ENCODE measurements at places on chromosomes 6 and 20.

DNA sequence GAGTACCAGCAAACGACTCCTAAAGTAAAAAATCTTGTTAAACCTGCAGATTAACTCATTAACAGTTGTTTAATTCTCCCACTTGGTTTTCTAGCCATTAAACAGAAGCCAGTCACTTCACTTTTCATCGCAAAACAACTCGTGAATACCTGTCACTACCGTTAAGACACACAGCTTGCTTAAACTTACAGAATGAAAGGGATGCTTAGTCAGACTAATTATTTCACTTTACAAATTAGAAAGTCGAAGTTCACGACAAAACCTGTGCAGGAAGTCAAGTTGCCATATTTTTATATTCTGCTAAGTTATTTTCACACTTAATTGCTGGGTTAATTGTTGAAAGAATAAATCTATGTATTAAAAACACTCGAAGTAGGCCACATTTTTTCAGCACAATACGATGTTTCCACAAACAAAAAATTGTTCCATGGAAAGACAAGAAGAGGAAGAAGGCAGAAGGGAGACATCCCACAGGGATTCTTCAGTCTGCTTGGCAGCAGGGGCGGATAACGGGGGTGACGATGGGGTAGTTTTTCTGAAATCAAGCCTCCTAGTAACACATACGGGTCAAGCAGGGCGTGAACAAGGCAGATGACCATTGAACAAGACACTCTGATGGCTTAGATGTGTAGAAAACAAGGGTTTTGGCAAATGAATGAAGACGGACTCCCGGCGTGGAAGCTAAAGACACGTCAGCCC, 933 bp downstream of the SSR1 start:
- DNase-seq = peak; percentile 26

DNA sequence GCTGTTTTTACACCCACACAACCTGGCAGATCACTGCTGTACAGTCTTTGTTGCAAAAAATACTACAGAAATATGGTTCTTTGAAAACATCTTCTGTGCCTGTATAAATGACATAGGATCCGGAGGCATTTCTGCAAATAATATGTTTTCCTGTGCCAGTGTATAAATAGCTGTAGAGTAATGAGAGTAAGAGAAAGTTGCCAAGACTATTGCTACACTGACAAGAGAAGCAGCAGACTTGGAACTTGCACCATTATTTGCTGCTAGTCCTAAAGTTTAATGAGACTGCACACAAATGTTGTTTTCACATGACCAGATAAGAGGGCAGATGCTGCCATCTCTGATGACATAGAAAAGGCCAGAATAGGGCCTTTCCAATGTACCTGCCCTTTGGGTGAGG, 50.0 kb upstream of the DTNBP1 start:
- DNase-seq = no peak

DNA sequence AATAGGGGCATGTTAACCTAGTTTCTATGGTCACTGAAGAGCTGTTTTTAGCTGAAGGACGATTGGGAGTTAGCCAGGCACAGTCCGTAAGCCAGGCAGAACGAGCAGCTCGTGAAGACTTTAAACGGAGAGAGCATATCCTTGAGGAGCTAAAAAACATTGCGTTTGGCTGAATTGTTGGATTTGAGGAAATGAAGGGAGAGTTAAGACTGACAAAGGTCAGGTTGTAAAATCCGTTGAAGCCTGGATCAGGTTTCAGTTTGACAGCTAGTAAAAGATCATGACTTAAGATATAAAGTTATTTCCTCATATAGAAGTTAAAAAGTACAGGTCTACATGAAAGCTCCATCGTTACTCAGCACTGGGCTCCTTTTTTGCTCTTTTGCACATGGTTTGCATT, 2.8 kb downstream of the DBNDD2 start:
- no peak for DNase-seq

DNA sequence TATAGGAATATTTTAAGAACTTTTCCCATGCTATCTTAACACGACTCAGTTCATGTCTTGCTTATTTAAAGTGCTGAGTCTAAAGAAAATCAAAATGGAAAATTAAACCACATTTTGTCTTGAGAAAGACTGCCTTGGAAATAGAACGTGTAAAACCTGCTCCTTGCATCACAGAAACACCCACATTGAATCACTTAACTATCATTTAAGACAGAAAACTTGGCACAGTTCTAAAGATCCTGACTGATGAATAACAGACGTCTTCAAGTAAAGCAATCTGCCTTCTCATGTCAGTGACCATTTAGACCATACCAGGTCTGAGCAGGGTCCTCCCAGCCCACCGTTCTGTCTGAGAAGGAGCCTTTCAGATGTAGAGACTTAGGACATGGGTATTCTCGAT, 7.4 kb downstream of the PERP start:
- no peak for DNase-seq

- no peak for DNase-seq
Observed at GRCh38 chr6:14802514-14803160, 443.2 kb upstream of the JARID2 start.

GRCh38 chr20:53960579-53961272, 109.7 kb downstream of the BCAS1 start:
- no peak for DNase-seq

GRCh38 chr6:30154709-30155519, 6.1 kb downstream of the TRIM10 start:
- DNase-seq = no peak

DNA sequence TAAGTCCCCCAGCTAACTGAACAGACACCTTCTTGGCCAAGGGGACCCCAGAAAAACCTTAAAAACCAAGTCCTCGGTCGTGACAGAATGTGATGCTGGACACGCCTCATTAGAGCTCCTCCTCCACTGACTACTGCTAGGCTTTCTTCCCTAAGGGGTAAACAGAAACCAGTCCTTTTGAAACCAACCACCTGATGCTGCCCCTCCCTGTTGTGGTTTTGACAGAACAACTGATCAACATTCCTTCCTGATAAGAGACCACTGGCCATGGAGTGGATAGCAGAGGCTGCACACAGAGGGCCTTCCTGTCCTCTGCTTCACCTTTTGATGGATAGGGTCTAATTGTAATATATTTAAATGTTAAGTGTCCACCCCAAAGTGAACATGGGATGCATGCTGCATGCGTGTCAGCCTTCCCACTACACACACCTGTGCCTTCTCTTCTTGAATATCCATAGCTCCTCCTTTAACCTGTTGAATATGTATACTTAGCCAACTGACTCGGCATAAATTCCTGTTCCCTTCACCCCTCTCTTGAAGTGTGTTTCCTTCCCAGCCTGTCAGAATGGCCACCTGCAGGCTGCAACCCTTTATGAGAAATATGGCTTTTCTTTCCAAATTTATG, 27.9 kb upstream of the SLC2A12 start:
- no peak for DNase-seq

- DNase-seq = no peak
Observed at GRCh38 chr20:60345106-60345505, 386.9 kb downstream of the CDH26 start.

DNA sequence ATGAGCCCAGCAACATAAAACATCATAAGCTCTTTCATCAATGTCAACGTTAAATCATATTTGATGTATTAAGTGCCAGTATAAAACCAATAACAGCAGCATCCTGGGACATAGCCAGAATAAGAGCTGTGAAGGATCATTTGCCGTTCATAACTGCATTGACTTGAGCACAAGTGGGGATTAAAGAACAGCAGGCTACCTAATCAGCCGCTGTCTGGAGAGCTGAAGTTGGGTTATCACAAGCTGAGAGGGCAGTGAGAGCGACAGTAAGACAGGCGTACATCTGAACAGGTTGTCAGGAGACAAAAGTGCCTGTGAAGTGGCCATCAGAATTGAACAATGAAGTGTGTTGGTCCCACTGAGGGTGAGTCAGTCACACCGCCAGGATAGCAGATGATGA, 269.6 kb downstream of the GRIK2 start:
- DNase-seq = no peak

DNA sequence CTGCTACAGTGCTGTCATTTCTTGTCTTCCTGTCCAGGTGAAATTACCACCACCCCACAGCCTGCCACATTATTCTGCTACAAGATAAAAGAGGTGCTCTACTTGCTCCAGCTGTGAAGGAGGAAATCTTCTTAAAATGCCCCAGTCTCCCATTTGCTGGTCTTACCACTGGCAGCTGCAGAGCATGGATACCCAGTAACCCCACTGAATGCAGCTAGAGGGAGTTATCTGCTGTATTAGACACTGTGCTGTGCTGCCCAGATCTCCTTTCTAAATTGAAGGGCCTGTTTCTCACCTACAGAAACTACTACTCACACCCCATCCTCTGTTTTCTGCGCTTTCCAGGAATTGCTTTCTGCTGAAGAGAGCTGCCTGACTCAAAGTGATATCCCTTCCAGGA, 517.8 kb downstream of the PKHD1 start:
- no peak for DNase-seq

GRCh38 chr6:21438986-21439352, 154.6 kb upstream of the SOX4 start:
- DNase-seq = peak; percentile 9

GRCh38 chr6:44316481-44316880, 3.3 kb upstream of the AARS2 start:
- DNase-seq = no peak

- DNase-seq = no peak
Observed at GRCh38 chr20:35941620-35942019, 12.7 kb downstream of the SCAND1 start.

DNA sequence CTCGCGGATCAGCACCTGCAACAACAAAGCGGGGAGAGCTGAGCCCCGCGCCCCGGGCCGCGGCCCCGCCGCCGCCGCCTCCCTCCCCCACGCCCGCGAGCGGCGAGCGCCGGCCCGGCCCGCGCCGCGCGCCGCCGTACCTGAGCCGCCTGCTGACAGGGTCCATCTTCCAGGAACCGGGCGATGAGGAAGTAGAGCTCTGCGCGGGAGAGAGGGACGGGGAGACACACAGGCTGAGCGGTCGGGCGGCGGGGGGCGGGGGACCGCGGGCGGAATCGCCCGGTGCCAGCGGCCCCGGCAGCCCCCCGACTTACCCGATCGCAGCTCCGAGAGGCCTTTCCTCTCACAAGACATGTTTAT, 359 bp downstream of the PHIP start:
- no peak for DNase-seq

- DNase-seq = no peak
Observed at GRCh38 chr6:75275067-75275466, 9.5 kb downstream of the TMEM30A start.

GRCh38 chr20:35199740-35200139, 26.8 kb upstream of the MMP24 start:
- no peak for DNase-seq

DNA sequence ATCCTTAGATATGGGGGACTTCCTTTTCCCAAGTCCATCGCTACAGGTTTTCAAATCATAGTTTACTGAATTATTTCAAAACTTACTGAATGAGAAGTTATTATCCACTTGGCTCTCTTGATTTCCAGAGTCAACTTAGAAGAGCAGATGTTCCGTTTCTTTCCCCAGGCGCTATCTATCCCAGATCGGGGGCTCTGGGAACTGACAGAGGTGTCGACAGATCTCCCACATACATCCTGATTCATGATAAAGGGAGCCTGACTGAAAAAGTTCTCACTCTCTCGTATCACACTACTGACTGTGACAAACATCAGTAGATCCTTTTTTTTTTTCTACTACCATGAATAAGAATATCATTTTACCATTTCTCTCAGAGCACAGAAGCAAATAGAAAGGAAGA, 654.8 kb downstream of the RNF144B start:
- DNase-seq = no peak

DNA sequence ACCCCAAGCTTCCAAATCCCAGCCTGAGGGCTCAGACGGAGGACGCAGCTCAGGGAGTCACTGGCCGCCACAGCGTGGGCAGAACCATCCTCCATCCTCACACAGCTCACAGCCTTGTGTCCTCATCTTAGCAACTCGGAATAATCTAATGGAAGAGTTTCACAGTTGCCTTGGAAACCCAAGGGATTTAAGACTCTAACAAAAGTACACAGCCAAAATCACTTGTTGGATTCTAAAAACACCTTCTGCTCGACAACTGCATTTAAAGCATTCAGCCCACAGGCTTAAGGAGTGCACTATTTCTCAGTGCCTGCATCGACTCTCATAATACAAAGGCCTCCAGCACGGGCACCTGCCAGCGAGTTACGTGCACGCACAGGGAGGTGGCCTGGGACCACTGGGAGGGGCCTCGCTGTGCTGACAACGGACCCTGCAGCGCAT, 45.4 kb downstream of the ZBTB46 start:
- no peak for DNase-seq

GRCh38 chr6:44036699-44037101, 90.6 kb downstream of the MRPL14 start:
- no peak for DNase-seq

DNA sequence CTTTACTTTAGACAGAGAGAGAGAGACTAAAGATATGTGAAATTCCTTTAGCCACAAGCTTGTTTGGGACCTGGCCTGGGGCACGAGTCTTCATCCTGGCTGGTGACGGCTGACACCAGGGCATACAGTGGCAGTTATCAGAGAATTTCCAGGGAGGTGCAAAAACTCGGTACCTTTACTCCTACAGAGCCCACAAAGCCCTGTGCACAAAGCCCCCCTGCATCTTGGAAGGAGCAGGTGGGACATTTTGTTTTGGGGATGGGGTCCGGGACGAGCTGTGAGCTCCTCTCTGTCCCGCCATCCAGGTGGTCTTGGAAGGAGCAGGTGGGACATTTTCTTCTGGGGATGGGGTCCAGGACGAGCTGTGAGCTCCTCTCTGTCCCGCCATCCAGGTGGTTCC, 28.9 kb downstream of the RPP40 start:
- no peak for DNase-seq

GRCh38 chr6:70852667-70853246, 104.1 kb downstream of the B3GAT2 start:
- DNase-seq = no peak

GRCh38 chr6:21200134-21200870, 393.2 kb upstream of the SOX4 start:
- DNase-seq = no peak

GRCh38 chr20:15584507-15584906, 988.7 kb downstream of the KIF16B start:
- DNase-seq = no peak

GRCh38 chr6:88165844-88166492, at the start of gene CNR1:
CNR1 (minus strand) TSS chr6:88166347; CDS start chr6:88145274, 21,073 bp downstream.
- DNase-seq = no peak

DNA sequence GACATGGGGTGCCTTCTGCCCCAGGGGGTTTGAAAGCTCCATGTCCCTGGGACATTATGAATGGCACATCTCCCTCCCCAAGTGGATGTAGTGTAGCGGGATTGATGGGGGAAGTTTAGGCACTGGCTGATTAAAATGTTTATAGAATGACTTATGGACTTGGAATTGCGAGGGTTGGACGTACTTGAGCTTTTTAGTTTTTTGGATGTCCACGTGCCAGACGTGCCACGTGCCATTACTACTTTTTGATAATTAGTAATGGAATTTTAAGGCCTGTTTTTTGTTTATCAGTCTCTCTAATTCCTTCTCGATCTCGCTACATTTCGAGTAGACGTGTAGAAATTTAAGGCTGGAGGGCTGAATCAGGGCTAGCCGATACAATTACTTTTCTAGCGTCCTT, 162.8 kb downstream of the TBXT start:
- no peak for DNase-seq

GRCh38 chr6:16632101-16632500, 129.2 kb downstream of the ATXN1 start:
- DNase-seq = no peak

GRCh38 chr6:167402195-167402686, 77.4 kb downstream of the TTLL2 start:
- no peak for DNase-seq

- DNase-seq = no peak
Observed at GRCh38 chr6:37176268-37177076, 6.5 kb downstream of the PIM1 start.
